ENCODE measurements at places on chromosomes 4 and X. TPM values are rescaled to one million over a fixed set of nuclear protein-coding genes. Genes with fewer than 3 reads are reported as not detected.

Gene GPR34
- total RNA-seq: 0.17 TPM

Gene FAM13A
- 10.8 TPM for total RNA-seq

Gene ATP1B4
- not detected for total RNA-seq

Gene GCNA
- total RNA-seq: 1.2 TPM

Gene ENPEP
- total RNA-seq: not detected

Gene CDS1
- total RNA-seq: 0.76 TPM

Gene MAGEA9
- total RNA-seq: not detected

Gene PNPLA4
- 2.9 TPM for total RNA-seq

Gene STOX2
- total RNA-seq: not detected

Gene CFI
- total RNA-seq: not detected

Gene PCDH7
- not detected for total RNA-seq

Gene HAND2
- not detected for total RNA-seq

Gene CNKSR2
- total RNA-seq: 4.4 TPM

Gene UCP1
- total RNA-seq: not detected

Gene PSAPL1
- total RNA-seq: not detected

Gene RNF212
- 2.6 TPM for total RNA-seq

Gene SSX2
- not detected for total RNA-seq

Gene FAM114A1
- not detected for total RNA-seq

Gene ZFYVE28
- 63.6 TPM for total RNA-seq

Gene DCAF8L2
- not detected for total RNA-seq

Gene XIAP
- total RNA-seq: 27.3 TPM

Gene RHOXF2B
- total RNA-seq: not detected

Gene AMTN
- not detected for total RNA-seq

Gene UGT2B15
- total RNA-seq: not detected

Gene GPM6B
- total RNA-seq: not detected

Gene USP46
- total RNA-seq: 22.5 TPM

Gene S100P
- 2.1 TPM for total RNA-seq

Gene DCAF4L1
- 0.10 TPM for total RNA-seq

Gene IL13RA1
- 0.94 TPM for total RNA-seq

Gene TEX11
- total RNA-seq: not detected

Gene SCOC
- total RNA-seq: 8.7 TPM

Gene HSD17B10
- total RNA-seq: 43.4 TPM

Gene FRG1
- total RNA-seq: 38.8 TPM

Gene CXorf66
- total RNA-seq: not detected

Gene RIBC1
- total RNA-seq: 1.5 TPM

Gene F11
- not detected for total RNA-seq

Gene HGFAC
- total RNA-seq: not detected

Gene PDLIM3
- total RNA-seq: not detected

Gene GYPA
- total RNA-seq: not detected

Gene GAGE13
- total RNA-seq: not detected

Gene SLC9B1
- 4.6 TPM for total RNA-seq

Gene GLRB
- not detected for total RNA-seq

Gene ARHGEF38
- total RNA-seq: not detected

Gene STPG2
- total RNA-seq: 0.17 TPM

Gene ADGRG4
- not detected for total RNA-seq

Gene F9
- total RNA-seq: not detected

Gene CTSO
- 6.6 TPM for total RNA-seq

Gene DEFB131A
- not detected for total RNA-seq

Gene MXRA5
- not detected for total RNA-seq

Gene SLC38A5
- total RNA-seq: 27.7 TPM

Gene SPATA4
- total RNA-seq: not detected

Gene RNF150
- total RNA-seq: not detected
